ENCODE measurements at places on chromosomes 1 and 21.

GRCh38 chr1:199150756-199151155 lies 511.9 kb downstream of the PTPRC start:
- DNase-seq = no peak

DNA sequence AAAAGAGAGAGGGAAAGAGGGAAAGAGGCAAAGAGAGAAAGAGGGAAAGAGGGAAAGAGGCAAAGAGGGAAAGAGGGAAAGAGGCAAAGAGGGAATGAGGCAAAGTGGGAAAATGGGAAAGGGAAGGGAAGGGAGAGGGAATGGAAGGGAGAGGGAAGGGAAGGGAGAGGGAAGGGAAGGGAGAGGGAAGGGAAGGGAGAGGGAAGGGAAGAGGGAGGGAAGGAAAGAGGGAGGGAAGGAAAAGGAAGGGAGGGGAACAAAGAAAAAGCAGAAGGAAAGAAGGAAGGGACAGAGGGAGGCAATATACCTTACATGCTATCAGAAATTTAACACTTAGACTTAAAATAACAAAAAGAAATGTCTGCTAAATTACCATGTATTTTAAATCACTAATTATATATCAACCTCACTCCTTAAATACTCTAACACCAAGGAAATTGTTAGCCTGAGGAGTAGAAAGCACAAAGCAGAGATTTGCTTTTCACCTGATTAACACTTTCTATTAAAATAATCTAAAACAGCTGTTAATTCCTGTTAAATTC lies 41.8 kb downstream of the DUSP10 start:
- DNase-seq = no peak

DNA sequence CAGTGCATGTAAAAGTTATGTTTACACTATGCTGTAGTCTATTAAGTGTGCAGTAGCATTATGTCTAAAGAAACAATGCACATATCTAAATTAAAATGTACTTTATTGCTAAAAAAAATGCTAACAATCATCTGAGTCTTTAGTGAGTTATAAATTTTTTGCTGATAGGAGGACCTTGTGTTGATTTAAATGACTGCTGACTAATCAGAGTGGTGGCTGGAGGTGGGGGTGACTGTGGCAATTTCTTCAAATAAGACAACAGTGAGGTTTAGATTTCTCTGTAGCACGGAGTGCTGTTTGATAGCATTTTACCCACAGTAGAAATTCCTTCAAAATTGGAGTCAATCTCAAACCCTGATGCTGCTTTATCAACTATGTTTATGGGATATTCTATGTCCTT lies 37.0 kb downstream of the HS2ST1 start:
- DNase-seq = no peak

DNA sequence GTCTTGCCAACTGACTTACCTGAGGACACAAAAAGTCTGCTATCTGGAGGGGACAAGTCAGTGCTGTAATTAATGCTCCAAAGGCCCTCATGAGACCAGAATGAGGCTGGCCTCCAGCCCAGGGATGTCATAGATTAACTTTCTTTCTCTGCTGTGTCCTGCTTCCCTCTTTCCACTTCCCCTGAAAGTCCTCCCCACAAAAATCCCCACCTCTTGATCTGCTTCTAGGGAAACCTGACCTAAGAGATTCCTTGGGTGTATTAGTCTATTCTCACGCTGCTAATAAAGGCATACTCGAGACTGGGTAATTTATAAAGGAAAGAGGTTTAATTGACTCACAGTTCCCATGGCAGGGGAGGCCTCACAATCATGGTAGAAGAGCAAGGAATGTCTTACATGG lies 39.2 kb downstream of the RUNX3 start:
- DNase-seq = no peak

DNA sequence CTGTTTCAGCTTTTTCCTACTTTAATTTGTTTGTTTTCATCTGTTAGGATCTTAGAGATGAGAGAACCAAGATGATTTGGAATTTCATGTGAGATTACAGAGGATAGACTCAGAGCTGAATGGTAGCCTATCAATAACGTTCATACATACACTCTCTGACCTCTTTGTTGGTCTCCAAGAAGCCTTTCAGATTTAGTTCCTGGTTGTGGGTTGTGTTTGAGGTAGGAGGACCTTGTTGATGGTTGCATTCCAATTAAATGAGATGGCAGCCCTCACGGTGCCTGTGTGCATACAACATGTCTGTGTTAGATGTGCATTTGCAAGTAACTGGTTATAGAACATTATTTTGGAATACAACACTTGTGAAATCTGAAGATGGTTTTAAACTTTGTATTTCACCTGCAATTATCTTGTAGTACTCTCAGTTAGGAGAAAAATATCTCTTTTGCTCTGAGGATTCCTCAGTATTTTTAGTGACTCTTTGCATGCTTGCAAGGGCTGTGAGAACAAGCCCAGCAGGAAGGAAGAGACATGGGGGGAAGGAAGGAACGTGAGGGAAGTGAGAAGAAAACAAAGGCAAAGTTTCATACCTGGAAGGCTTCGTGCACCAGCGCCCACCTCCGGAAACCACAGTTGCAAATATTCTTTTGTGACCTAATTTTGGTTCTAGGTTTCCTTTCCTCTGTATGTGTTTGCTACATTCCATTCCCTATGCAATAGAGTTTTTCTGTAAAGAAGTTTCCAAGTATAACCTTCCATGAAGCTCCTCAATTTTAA lies 291.8 kb downstream of the DISC1 start:
- DNase-seq = no peak

GRCh38 chr1:110787328-110788071 lies 85.4 kb upstream of the CD53 start:
- DNase-seq = no peak

GRCh38 chr1:180175806-180176205 lies 21.1 kb downstream of the QSOX1 start:
- DNase-seq = no peak

- no peak for DNase-seq
These were observed 58.6 kb upstream of the GJB5 start for GRCh38 chr1:34696230-34696629.

GRCh38 chr1:171037626-171038025 lies 53.1 kb upstream of the FMO3 start:
- DNase-seq = no peak

DNA sequence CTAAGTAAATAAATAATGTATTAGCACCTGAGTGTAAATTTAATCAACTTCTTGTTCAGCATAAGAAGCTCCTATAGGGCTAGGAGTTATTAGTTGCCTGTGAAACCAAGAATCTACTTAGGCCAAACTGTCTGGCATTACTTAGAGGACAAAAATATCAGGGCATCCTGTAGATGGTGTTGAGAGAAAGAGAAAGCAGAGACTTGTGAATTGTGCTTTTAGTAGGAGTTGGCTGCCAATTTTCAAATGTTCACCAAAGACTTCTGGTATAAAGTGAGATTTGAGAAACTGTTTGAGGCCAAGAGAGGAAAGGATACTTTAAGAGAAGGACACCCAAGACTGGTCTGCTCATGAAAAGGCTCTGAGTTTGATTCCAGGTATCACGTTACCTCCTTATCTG lies 315.5 kb upstream of the DEPDC1 start:
- DNase-seq = no peak

DNA sequence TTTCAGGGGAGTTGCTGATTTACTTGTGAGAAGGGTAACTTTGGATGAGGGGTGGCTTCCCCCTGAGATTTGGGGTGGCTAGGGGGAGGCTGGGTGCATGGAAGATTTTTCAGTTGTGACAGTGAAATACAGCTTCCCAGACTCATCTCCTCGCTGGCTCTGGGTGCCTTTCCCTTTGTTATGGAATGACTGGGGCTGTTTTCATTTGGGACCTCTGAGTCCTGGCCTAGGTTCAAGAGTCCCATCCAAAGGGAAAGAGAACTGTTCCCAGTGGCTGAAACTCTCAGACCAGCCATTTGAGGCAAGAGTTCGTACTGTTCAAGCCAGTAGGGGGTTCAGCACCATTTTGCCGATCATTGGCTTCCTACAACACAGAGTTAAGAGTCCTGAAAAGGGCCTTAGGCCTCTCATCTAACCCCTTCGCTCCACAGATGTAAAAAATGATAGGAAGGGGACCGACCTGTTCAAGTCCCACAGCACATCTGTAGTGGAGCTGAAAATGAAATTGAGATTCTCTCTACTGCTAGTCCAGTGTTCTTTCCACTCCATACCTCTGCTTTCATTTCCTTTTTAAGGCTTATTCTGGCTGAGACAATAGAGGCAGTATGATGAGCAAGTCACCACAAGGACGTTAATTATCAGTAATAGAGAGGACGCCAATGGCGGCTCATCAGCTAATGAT lies 958 bp downstream of the DDR2 start:
- no peak for DNase-seq

DNA sequence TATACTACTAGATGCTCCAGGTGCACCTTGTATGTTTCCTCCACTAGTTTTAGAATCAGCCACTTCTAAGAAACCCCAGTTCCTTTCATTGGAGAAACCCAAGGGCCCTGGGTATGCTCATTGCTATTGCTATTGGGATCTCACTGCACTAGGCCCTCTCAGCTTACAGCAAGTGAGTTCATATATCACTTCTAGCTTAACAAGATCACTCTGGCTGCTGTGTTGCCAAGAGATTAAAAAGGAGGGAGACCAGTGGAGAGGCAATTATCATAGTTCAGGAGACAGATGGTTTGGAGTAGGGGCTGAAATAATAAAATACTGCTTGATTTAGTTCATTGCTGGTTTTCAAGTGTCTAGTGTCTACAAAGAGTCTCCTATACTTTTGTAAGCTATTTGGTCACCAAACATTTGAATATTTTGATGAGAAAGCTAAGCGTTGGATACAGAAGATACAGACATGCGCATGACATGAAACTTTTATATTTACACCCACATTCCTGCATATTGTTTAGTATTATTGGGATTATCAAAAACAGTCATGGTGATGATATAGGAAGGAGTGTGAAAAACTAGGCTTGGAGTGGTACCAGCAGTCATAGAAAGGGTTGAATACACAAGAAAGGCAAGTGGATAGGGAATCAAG lies 671.9 kb downstream of the ADGRL2 start:
- DNase-seq = no peak

- no peak for DNase-seq
These were observed 83.5 kb upstream of the PRDX6 start for GRCh38 chr1:173393659-173394000.

DNA sequence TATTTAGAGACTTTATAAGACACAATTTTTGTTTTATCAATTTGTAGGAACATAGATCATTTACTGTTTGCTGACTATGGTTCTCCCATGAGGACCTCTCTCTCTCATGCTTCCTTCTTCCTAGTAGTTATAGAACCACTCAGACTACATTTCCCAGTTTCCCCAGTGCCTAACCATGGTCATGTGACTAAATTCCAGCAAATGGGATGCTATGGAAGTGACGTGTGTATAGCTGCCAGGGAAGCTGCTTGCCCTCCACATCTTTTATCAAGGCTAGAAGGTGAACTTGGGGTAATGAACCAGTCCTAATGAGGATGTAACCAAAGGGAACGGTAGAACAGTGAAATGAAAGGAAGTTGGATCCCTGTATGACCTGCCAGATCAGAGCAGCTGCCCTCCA lies 184.0 kb downstream of the MIS18A start:
- DNase-seq = no peak

GRCh38 chr1:47918257-47918867 lies 78.8 kb downstream of the TRABD2B start:
- DNase-seq = no peak
